Muscle of arm (tissue), 14 donors: ENCODE measurements at places on chromosomes 1 and 21. TPM values are rescaled to one million over a fixed set of nuclear protein-coding genes. Genes with fewer than 3 reads are reported as not detected.

DNA sequence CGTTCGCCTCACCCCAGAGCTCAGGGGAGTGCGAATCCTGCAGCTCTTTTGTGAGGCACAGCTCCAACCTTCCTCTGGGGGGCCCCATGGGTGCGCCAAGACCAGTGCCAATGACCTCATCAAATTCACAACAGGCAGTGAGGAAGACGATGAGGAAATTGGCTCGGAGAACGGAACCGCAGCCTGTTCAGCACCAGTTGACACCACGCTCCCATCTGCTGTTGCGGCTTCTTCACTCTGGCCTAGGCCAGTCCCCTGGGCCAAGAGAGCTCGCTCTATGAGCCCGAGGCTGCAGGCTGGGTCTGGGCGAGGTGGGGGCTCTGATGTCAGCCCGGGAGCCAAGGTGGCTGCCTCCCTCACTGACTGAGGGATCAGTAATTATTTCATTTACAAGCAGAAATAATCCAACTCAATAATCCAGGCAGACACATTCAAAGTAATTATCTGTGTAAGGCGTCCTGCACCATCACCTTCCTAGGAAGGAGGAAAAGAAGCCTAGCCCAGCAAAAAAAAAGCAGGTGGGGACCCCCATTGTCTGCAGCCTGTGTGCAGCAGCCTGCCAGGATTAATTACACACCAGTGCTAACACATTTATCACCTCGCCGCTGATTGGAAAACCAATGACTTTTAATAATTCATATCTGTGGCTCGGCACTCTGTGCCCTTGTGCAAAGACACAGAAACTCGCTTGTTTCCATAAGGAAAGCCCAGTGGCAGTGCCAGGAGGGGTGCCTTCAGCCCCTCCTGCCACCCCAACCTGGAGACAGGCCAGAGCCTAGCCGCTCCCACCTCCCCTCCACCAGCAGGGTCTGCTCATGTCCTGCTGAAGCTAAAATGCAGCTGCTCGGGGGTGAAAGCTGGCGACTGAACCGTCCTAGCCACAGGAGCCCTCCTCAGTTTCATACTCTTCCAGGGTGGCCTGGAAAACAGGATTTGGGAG is 1.9 kb downstream of the PLEKHA6 start:
- no peak for DNase-seq

DNA sequence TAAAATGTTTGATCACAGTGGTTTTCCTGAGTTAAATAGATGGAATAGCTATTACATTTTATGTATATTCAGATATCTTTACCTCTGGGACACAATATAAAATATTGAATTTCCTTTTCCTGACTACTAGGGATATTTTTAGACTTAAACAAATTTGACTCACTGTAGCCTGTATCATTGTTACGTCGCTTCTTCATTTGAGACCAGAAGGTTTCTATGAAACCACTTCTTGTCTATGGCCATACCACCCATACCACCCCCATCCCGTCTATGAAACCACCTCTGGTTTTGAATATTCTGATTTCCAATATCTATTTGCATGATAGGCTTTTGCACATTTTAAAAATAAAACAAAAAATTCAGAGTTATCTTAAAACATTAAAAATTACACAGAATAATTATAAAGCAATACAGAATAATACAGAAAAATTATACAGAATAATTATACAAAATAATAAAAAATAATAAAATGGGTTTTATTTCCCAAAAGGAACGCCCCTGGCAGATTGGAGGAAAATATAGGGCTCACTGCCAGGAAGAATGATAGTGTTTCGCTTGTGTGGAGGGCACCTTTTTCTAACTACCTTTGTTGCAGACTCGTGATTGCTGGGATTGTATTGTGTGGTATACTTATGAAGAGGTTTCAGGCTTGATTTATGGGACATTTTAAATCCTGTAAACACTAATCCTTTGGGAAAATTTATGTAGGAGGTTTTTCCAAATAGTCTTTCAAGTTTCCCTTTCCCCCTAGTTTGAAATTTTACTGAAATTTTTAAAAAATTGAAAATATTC is 4.7 kb downstream of the SPEN start:
- no peak for DNase-seq

DNA sequence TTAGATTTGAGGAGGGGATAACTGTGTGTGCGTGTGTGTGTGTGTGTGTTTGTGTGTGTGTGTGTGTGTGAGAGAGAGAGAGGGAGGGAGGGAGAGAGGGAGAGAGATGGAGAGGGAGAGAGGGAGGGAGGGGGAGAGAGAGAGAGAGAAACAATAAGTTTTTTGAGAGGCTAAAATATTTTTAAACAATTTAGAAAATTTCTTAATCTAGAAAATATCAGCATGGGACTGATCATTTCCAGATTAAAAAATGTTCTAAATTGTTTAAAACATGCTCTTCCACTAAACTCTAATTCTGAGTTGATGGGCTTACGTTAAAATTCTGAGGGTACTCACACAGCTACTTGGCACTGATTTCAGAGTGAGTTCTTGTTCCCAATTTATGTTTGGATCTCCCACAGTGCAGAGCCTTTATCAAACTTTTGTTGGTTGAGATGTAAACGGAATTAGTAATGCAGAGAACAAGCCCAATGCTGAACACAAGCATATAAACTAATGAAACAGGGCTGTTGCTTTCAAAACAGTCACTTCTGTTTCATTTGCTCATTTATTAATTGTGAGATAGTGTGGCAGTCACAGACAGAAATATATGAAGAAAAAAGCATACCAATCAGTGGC is 73.4 kb upstream of the RGS2 start:
- DNase-seq, result no peak

DNA sequence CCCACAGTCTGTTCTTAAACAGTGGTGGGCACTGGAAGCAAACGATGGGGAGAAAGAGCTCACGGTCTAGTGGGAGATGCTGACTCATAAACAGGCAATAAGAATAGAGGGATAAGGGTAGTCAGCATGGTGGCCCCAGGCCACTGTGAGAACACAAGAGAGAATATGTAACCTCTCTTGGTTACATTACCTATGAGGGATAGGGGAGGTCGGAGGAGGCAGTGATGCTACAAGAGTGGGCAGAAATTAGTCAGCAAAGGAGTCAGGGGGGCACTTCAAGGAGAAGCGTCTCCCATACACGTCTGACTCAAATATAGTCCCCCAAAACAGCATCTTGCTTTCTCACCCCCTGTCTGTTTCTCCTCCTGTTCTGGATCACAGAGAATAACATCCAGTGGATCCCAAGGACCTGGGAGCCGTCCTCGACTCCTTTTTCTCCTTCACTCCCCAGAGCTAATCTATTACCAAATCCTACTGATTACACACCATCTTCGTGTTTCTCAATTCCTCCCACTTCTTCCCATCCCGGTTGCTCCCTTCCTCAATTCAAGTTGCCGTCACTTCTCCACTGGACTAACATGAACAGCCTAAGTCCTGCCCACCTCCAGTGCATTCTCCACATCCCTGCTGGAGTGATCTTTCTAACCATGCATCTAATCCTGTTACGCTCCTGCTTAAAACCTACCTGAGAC is 2.1 kb downstream of the SLAMF8 start:
- no peak for DNase-seq

GRCh38 chr21:42683371-42684108 is 30.1 kb downstream of the PDE9A start:
- no peak for DNase-seq

DNA sequence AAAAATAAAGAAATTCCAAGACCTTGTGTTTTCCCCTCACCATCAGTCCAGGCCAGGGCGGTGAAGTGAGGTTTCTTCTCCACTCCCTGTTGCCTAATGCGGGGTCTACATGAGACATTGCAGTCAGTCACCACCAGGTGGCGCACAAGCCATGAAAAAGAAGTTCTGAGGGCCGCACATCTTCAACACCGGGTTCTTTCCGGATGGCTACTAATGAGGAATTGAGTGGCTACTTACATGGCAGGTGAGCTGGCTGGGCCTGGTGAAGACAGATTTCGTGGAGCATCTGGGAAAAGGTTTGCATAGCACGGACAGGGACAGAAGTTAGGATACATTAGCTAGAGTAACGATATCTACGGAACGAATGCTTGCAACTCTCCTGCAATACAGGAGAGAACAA is 15.8 kb upstream of the S100A11 start:
- peak; percentile 75 for DNase-seq

- no peak for DNase-seq
These were observed 1.6 kb downstream of the TENT5C start for GRCh38 chr1:117607471-117607870.

GRCh38 chr1:81809808-81810207 is 9.1 kb downstream of the ADGRL2 start:
- DNase-seq, result no peak

GRCh38 chr1:58979086-58979485 is 195.2 kb upstream of the JUN start:
- DNase-seq, result no peak

- peak; percentile 49 for DNase-seq
These were observed 99.1 kb downstream of the BEND5 start for GRCh38 chr1:48677306-48678287.

- DNase-seq, result no peak
These were observed 7.3 kb downstream of the SYTL1 start for GRCh38 chr1:27348861-27349783.

- DNase-seq, result no peak
These were observed 18.1 kb downstream of the VASH2 start for GRCh38 chr1:212968368-212968863.

DNA sequence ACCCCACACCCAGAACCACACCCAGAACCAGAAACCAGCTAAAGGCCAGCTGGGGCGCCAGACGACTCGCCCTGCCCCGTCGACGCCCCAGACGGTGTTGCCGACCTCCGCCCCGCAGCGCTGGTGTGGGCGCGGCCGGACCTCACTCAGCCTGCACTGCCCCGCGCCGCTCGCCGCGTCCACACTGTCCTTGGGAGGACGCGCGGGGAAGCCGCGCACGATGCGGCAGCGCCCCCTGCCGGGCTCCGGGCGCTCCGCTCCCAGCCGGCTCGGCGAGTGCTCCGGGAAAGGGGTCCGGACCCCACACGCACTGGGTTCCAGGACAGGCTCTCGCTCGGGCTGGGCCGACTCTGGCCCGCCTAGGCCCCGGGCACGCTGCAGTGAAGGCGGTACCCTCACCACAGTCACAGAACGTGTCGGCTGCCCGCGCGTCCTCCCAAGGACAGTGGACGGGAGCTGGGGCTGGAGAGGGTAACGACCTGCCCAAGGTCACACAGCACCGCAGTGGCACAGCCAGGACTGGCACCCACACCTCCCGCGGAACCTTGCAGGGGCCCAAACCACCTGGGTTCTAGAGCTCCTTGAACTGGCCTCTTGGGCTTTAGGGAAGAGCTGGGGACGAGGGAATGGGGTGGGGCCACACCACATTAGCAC is 90.2 kb downstream of the DMRTA2 start:
- DNase-seq, result peak; percentile 45

DNA sequence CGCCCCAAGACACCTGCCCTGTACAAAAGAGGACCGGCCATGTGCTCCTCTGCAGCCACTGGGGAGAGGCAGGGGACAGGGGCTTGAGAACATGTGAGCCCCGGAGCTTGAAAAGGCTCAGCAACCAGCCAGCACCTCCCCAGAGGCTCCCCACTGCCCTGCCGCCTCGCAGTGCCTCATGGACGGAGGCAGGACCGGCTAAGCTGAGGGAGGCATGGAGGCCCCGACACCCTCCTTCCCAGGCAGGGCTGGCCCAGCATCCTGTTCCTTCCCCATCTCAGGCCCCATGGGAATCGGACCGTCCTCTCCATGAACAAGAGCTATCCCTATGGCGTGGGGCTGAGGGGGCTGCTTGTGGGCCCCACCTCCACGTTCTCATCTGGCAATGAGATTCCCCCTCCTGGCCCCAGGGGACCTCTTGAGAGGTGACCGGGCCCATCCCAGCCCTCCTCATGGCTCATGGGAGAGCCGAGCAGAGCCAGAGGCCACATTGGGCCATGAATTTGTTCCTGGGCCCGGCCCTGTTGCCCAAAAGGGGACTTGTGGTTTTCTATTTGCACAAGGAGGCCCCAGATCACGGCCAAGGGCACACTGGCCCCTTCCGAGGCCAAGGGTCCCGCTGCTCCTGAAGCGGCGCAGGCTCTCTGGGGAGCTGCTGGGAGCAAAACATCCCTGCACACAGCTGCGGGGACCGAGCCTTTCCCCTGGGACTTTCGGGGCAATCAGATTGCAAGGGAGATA is 65.2 kb upstream of the ARHGEF16 start:
- DNase-seq, result no peak

GRCh38 chr1:8976896-8977450 is 31.3 kb downstream of the CA6 start:
- no peak for DNase-seq

- no peak for DNase-seq
These were observed 9.6 kb downstream of the RAB42 start for GRCh38 chr1:28601696-28602095.

DNA sequence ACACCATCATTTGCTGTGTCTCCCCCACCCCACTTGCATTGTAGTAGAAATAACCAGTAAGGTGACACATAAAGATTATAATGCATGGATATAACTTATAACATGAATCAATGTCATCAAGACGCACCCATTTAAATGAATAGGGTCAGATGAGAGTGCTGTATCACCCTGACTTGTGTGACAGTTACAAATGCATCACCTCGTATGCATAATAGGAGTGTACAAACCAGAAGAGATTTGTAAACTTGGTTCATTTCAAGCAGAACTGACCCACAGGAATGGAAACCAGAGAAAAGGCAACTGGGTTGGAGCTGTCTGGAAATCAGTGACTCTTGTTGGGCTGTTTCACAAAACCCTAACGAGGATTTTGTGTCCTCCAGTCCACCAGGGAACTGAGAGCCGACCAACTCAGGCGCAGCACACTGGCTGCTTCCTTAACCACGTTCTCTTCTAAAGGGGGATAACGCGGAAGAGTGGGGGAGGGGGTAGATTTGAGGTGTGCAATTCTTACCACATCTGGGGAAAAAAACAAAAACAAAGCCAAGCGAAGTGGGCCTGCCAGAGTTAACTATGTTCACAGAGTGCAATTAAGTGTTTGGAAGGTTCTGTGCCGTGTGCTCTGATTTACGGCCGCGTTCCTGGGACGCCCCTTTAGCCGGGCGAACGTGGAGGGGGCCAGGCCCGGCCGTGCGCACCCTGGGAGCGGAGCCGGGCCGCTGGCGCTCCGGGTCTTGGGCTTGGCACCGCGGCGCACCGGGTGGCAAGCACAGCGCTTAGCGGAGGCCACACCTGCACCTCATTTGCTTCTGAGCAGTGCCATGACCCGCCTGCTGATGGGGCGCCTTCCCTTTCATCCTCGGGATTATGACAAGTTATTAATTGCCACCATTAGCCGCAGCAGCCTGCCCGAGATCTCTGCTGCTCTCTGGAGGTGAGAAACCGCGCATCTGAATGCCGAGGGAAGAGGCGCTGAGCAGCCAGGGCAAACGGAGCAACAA is 248.8 kb upstream of the FOXD3 start:
- peak; percentile 15 for DNase-seq

Gene OR2M3
- polyA plus RNA-seq, result 0.04 TPM

Gene PLPPR4
- polyA plus RNA-seq, result 12.7 TPM

Gene MROH9
- not detected for polyA plus RNA-seq
